Stimulated activated CD4-positive, alpha-beta T cell treated with anti-CD3 and anti-CD28 coated beads, TNF-alpha, amount 100 ng/mL, for 4 hours (primary cell): ENCODE measurements at places on chromosomes 5 and 9.

GRCh38 chr9:126915281-126915816, 767 bp downstream of the RALGPS1 start:
- DNase-seq: peak; percentile 10

GRCh38 chr5:10555277-10555684, 8.6 kb upstream of the ANKRD33B start:
- DNase-seq: no peak

DNA sequence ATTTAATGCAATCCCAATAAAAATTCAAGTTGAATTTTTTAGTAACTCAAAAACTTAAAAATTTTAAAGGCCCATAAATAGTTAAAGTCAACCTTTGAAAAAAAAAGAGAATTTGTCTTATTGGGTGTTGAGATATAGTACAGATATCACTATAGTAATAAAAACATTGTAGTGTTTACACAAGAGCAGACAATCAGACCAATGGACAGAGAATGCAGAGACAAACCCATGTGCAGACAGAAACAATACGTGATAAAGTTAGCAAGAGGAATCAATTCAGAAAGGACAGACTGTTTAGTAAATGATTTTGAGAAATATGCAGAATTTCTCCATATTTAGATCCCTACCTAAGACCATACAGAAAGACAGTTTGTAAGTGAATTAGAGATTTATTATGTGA, 33.9 kb downstream of the GOLGA1 start:
- DNase-seq: no peak

- no peak for DNase-seq
These were observed 91.1 kb upstream of the FBN2 start for GRCh38 chr5:128629157-128629556.

GRCh38 chr5:157877821-157878220, 18.9 kb upstream of the CLINT1 start:
- DNase-seq: no peak

GRCh38 chr5:31328040-31328733, 134.7 kb downstream of the CDH6 start:
- DNase-seq: no peak

DNA sequence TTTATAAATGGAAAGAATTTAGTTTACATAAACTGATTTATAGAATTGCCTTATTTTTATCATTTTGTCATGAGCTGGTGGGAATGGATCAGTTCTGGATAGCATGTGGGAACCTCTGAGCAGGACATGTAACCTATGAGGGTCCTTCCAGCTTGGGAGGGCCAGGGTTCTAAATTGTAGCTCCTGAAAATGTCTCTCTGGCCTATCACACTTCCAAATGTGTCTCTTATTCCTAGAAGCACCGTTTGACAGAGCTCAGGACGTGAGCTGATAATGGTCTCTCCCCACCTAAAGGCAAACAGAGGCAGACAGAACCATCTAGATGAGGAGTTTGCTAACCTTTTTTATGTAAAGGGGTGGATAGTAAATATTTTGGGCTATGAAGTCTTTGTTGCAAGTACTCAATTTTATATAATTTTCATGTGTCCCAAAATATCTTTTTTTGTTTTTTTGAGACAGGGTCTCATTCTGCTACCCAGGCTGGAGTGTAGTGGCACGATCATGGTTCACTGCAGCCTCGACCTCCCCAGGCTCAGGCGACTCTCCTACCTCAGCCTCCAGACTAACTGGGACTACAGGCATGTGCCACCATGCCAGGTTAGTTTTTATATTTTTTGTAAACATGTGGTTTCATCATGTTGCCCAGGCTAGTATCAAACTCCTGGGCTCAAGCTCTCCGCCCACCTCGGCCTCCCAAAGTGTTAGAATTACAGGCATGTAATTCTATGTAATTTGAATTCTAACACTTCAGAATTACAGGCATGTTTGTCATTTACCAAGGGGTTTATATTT, 4.0 kb downstream of the TRAF1 start:
- no peak for DNase-seq

- no peak for DNase-seq
These were observed 16.2 kb downstream of the ANKH start for GRCh38 chr5:14855366-14855765.

DNA sequence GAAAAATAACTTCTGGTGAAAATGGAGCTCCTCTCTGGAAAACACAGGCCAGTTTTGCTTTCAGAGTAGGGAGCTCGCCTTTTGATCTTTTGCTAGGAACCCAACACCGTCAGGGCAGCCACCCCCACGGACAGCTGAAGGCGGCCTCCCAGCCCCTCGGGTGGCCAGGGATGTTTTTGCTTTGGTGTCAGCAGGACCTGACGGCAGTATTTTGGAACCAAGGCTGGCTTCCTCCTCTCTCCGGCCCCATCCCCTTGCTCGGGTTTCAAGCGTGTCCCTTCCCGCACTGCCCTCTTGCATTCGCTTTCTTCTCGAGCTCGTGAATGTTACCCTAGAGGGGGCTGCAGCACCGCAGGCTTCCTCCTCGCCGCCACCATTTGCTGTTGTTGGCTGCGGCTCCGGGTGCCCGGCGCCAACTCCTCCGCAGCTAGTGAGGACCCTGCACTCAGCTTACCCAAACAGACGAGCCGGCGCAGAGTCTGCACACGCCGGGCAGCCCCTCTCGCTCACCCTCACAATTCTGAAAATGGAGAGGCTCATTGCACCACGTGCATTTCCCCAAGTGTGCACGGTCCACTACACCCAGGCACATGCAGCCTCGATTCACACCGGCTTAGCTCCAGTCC, 35.5 kb upstream of the ADAMTSL1 start:
- no peak for DNase-seq

- no peak for DNase-seq
These were observed 9.8 kb upstream of the GLE1 start for GRCh38 chr9:128494746-128495129.

DNA sequence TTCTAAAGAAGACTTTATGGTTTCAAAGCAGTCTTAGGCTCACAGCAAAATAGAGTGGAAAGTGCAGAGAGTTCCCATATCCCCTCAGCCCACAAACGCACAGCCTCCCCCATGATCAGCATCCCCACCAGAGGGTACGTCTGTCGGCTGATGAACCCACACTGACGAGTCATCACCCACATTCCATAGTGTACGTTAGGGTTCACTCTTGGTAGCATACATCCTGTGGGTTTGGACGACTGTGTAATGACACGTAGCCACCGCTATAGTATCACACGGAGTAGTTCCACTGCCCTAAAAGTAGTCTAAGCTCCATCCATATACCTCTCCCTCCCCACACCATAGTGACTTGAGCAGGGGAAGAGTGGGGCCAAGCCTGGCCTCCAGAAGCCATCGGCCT, 135.7 kb upstream of the PHYKPL start:
- no peak for DNase-seq

GRCh38 chr9:79812507-79813257, 240.9 kb downstream of the TLE4 start:
- DNase-seq: no peak

- DNase-seq: no peak
These were observed 365.7 kb downstream of the SPATA31D1 start for GRCh38 chr9:82354279-82354659.

GRCh38 chr9:70083429-70083828, 39.8 kb downstream of the MAMDC2 start:
- no peak for DNase-seq

- no peak for DNase-seq
These were observed 37.1 kb upstream of the PRUNE2 start for GRCh38 chr9:76943054-76943453.

- DNase-seq: no peak
These were observed 268.2 kb upstream of the RFX3 start for GRCh38 chr9:3793971-3794383.

GRCh38 chr9:132898051-132898450, 19.4 kb downstream of the SPACA9 start:
- no peak for DNase-seq

DNA sequence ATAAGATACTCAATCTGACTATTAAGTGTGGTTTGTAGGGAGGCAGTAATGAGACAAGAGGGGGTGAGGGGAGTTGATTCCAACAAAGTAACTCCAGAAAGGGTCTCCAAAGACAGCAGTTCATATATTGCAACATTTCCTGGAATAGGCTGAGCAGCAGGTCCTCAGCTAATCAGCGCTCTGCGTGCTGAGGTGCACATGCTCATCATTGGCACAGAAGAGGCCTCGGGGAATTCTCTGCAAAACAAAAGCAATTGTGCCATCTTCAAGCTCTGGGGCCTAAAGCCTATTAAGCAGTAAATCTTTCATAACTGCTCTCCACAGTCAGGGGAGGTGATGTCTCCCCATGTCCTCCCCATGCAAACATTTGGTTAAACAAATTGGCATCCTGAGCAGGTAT, 357.3 kb downstream of the SPOCK1 start:
- no peak for DNase-seq

DNA sequence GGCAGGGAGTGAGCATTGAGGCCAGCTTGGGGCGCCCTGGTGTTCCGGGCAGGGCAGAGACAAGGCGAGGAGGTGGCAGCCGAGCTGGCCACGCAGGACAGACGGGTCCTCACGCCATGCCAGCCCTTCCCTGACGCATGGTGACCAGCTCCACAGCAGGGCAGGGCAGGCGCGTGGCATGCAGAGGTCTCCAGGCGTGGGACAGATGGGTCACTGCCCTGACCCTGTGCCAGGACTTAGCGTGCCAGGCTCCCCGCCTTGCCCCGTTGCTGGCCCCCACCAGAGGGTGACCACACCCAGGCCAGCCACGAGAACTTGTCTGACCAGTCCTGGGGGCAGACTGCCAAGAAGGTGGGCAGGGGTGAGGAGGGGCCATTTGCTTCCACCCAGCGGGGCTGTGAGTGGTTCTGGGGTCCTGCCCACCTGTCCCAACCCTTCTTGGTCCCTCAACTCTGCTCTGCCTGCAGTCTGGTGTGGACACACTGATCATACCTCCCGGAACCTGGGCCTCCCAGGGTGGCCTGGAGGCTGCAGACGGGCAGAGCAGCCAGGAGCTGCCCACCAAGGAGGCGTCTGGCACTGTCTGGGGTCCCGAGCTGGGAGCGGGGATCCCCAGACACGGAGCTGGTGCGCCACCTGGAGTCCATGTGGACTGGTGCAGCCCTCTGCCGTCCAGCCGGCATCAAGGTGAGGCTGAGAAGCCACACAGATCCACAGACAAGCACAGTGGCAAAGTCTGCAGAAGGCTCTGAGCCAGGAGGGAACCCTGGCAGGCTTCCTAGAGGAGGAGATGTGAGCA, at the start of gene RNF224:
RNF224 (plus strand) TSS at position 449 of the 799 bp plus-strand sequence. CDS start 834 bp downstream, outside the sequence.
- DNase-seq: peak; percentile 65

DNA sequence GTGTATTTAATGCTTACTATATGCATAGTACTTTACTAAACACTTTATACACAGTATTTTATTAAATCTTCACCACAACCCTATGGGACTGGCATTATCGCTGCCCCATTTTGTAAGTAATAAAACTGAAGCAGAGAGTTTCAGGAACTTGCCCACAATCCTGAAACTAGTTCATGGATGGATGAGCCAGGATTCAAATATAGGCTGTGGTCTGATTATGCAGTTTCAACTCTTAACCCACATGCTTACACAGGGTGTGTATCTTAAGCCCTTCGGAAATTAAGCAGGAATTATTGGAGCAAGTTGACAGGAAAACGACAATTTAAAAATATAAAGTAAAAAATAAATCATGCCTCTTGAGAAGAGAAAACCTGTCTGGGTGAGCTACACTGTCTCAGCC, 109.0 kb downstream of the ATP10B start:
- DNase-seq: no peak

DNA sequence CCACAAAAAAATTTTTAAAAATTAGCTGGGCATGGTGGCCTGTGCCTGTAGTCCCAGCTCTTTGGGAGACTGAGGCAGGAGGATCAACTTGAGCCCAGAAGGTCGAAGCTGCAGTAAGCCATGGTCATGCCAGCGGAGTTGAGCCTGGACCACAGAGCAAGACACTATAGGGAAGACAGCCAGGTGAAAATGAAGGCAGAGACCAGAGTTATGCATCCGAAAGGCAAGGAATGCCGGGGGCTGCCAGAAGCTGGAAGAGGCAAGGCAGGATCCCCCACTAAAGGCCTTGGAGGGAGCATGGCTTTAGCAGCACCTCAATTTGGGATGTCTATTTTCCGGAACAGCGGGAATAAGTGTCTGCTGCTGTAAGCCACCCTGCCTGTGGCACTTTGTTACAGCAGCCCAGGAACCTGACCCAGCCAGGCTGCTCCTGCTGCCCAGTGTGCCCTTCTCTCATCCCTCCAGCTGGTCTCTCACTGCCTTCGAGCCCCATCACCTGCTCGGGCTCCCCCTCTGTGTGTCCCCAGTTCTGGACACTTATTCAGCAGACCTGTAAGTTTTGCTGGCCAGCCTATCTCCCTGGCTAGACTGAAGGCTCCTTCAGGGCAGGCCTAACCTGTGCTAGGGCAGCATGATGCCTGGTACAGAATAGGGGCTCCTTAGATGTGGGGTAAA, 16.8 kb upstream of the JADE2 start:
- DNase-seq: no peak

DNA sequence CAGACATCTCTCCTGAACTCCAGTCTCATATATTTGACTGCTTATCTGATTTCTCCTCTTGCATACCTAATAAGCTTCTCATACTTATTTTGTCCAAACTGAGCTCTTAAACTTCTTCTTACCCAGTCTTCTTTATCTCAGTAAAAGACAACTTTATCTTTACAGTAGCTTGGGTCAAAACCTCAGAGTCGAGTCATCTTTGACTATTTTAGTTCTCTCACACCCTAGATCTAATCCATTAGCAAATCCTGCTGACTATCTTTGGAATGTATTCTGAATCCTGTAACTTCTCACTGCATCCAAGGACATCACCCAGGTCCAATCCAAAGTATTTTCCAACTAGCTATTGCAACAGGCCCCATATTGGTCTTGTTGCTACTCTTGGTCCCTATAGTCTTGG, 11.8 kb upstream of the JAK2 start:
- no peak for DNase-seq

DNA sequence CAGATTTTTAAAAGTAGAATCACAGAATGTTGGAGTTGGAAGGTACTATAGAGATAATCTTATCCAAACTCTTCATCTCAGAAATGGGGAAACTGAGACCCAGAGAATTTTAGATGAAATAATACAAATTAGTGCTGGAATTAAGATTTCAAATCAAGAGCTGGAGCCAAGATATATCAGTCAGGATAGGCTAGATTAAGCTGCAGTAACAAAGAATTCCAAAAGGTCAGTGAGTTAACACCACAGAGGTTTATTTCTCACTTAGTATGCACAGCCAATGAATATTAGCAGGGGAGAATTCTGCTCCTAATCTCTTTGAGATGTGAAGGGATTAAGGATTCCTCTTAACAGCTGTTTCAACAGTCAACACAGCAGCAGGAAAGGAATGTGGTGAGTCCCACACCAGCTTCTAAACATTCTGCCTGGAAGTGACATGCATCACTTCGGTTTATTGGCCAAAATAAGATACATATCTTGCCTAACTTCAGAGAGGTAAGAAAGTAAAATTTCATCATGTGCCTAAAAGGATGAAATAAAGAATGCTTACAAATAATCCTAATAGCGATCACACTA, 136.8 kb downstream of the FRMD3 start:
- no peak for DNase-seq
